ENCODE measurements at places on chromosomes 13 and 19.
A peak's percentile ranks its signal among the peaks of the same experiment; 100 is the strongest.

DNA sequence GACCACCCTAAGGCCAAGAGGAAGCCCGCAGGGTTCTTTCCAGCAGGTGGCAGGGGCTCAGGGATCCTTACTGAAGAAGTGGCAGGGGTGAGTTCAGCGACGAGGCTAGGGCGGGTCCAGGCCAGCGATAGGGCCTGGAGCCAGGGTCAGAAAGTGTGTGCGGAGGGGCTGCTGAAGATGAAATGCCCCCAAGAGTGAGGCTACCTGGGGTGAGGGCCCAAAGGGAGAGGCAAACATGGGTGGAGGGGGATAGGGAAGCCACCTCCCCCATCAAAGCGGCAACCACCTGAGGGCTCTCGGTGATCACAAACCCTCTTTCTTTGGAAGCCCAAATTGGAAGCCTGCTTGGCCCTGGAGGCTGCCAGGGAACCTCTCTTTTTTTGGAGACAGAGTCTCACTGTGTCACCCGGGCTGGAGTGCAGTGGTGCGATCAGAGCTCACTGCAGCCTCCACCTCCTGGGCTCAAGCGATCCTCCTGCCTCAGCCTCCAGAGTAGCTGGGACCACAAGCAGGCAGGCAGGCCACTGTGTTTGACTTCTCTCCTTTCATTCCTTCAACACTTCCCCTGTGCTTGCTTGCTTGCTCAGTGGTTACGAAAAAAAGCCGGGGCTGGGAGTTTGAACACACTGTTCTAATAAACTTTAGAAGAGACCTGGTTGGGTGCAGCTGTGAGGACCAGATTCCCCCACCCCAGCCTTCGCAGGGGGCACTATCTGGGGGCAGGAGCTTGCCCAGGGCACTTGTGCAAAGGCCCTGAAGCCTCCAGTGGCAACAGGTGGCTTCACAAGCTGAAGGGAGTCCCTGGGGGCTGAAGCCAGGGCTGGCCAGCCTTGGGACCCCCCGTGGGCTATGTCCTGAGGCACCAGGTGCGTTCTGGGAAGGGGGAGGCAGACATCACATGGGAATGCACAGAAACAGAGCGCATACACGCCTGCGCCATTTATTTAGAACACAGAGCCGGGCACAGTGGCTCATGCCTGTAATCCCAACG, 1.4 kb upstream of the ATP8B3 start:
- DNase-seq: no peak

DNA sequence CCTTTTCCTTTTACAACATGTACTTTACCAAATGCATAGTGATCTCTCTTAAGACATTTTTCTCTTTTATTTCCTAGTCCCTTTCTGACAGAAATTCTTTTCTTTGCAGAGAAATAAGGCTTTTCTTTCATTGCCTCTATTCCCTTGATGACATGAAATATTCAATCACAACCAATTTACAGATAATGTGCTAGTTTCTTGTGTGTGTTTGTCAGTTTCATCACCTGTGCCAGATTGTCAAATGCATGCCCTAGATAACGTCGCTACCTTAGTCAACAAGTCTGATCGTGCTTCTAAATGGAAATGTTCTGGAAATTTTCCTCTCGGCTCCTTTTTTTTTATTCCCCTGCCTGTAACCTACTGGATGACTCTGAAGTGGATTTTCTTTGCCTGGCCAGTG, 478.1 kb downstream of the KLF5 start:
- DNase-seq: no peak

DNA sequence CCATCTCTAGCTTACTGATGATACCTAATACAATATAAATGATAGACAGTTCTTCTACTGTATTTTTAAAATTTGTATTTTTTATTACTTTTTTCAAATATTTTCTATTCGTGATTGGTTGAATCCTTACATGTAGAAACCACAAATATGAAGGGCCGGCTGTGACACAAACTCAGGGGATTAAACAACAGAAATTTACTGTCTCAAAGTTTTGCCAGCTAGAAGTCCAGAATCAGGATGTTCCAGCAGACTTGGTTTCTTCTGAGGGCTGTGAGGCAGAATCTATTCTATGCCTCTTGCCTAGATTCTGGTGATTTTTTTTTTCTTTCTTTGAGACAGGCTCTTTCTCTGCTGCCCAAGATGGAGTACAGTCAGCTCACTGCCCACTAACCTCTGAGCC, 13.8 kb downstream of the FPR1 start:
- no peak for DNase-seq

- DNase-seq: no peak
Observed at GRCh38 chr13:43805071-43805468, 18.3 kb upstream of the ENOX1 start.

- no peak for DNase-seq
Observed at GRCh38 chr13:69109891-69110525, 997.6 kb upstream of the ATXN8OS start.

DNA sequence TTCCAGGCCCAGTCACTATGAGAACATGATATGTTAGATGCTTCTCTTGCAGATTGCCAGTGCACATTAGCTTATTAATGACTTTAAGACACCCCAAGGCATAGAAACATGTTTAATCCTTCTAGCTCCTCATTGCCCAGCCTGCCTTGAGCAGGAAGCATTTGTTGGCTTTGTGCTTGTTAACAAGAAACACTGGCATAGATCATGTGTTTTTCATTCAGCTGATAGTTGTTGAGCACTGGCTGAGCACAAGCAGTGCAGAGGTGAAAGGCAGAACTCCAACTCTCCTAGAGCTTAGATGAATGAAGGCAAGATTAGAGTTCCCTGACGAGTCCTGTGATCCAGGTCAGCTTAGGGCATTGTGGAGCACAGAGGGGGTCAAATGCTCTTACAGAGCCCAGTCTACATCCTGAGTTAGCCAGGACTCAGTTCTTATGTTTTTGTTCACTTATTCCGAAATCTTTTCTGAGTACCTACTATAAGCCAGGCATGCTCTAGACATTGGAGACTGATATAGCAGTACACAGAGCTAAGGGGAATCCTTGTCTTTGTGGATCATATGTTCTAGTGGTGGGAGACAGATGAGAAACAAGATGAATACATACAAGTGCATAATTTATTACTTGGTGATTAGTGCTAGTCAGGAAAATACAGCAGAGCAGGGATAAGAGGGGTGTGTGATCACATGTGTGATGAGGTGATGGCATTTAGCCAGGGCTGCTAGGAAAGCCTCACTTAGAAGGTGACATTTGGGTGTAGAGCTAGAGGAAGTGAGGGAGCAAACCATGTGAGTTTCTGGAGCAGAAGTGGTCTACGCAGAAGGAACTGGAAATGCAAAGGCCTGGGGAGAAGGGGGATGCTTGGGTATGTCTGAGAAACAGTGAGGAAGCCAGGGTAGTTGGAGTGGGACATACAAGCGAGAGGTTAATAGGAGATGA, 101.2 kb downstream of the WASF3 start:
- no peak for DNase-seq

GRCh38 chr13:39740761-39741160, 85.3 kb downstream of the COG6 start:
- no peak for DNase-seq

DNA sequence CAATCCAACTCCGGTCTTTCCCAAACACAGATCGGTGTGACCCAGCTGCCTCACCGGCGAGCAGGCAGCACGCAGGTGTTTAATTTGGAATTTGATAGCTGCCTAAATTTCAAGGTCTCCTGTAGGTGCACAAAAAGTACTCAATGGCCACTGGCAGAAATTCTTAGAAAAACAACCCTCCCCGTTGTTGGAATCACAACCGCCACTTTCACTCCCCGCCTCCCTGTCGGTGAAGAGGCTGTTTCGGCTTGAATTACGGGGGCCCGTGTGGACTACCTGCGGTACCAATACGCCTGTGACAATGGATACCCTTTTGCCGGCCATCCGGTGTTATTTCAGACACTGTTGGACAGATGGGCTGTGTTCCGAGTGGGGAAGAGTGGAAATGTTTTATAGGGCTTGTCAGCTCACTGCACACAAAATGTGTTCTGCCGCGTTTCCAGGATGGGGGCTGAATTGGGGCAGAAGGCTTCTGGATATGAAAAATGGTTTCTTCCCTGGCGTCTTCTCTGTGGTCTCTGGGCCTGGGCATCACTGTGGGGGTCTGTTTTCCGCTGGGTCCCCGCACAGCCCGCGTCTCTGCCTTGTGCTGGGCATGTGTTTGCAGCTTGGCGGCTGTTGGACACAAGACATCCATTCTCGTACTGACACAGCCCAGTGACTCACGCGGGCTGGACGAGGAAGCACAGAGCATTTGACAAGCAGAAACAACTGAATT, 45.4 kb downstream of the ZIC5 start:
- DNase-seq: no peak

- peak; percentile 47 for DNase-seq
Observed at GRCh38 chr13:111908361-111908760, 158.6 kb upstream of the SOX1 start.

- DNase-seq: no peak
Observed at GRCh38 chr13:102376318-102376717, 25.5 kb downstream of the FGF14 start.

GRCh38 chr19:8504919-8505318, 2.5 kb upstream of the PRAM1 start:
- no peak for DNase-seq

DNA sequence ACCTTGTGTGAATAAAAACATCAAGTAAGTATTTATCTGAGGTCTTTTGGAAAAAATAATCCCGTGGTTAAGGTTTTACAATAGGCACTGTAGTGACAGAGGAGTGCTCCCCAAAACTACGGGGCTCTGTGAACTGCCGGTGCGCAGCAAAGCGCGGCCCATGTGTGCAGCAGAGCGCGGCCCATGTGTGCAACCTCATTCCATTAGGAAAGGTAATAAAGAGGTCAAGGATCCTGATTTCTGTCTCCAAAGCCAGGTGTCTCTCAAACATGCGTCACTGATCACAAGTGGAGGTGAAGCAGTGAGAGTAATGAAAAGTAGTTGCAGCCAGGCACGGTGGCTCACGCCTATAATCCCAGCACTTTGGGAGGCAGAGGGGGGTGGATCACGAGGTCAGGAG, 58.7 kb downstream of the MRPL57 start:
- no peak for DNase-seq

GRCh38 chr13:92833071-92833470, 393.5 kb upstream of the GPC6 start:
- DNase-seq: no peak

DNA sequence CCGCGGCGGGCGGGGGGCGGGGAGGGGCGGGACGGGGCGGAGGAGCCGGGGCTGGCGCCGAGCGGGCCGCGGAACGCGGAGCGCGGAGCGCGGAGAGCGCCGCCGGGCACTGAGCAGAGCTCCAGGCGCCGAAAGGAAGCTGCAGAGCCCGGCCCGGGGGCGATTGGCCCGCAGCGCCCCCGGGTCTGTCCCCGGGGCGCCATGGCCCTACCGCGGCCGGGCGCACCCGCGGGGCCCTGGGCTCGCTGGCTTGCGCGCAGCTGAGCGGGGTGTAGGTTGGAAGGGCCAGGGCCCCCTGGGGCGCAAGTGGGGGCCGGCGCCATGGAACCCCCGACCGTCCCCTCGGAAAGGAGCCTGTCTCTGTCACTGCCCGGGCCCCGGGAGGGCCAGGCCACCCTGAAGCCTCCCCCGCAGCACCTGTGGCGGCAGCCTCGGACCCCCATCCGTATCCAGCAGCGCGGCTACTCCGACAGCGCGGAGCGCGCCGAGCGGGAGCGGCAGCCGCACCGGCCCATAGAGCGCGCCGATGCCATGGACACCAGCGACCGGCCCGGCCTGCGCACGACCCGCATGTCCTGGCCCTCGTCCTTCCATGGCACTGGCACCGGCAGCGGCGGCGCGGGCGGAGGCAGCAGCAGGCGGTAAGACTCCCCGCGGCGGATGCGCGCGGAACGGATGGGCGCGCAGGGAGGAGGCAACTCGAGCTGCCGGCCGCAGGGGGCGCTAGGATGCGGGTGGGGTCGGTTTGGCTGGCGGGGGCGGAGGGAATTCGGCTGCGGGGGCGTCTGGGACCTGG, at the start of gene PDE4A:
Gene PDE4A, plus strand, starts transcription at position 95 of the 796 bp plus-strand sequence. Its CDS starts 227 bp downstream, at position 322.
- DNase-seq: no peak

DNA sequence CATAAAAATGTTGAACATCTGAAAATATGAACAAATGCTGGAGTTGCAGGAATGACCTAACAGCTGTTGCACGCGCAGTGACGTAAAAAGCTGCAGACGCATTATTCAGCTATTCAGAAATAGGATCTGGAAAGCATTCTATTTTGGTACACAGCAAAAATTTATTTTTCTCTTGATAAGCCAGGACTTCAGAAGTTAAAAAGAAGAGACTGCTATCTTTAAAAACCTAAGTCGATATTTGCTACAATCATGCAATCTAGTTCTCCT, 36.9 kb upstream of the STARD13 start:
- peak; percentile 83 for DNase-seq

GRCh38 chr13:102608974-102609373, 12.2 kb downstream of the TPP2 start:
- DNase-seq: no peak

DNA sequence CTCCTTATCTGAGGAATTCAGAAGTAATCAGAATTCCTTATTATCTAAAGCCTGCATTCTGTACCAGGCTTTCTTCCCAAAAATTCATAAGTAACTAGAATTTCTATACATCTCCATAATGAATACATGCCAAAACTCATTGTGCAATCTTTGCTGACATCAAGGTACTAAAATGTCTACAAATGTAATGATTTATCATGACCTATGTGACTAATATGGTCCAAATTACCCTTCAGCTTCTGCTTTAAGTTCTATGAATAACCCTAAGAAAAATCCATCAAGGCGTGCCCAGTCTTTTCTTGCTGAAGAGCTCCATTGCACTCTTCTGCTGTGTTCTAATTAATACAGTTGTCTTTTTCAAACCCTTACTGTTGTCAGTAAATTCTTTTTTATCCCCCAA, 58.5 kb upstream of the SLITRK1 start:
- no peak for DNase-seq

- DNase-seq: no peak
Observed at GRCh38 chr13:36979361-36980050, 19.6 kb downstream of the ALG5 start.

- no peak for DNase-seq
Observed at GRCh38 chr13:110216006-110216397, 91.0 kb downstream of the COL4A1 start.

GRCh38 chr13:25295228-25295627, 6.2 kb upstream of the NUP58 start:
- no peak for DNase-seq

Data from coronary artery (tissue), 2 donors.